ENCODE measurements at places on chromosomes 7 and 10.

GRCh38 chr7:98687111-98687751, 70.1 kb downstream of the NPTX2 start:
- DNase-seq: no peak

GRCh38 chr10:24009115-24009514, 199.8 kb upstream of the KIAA1217 start:
- DNase-seq: no peak

DNA sequence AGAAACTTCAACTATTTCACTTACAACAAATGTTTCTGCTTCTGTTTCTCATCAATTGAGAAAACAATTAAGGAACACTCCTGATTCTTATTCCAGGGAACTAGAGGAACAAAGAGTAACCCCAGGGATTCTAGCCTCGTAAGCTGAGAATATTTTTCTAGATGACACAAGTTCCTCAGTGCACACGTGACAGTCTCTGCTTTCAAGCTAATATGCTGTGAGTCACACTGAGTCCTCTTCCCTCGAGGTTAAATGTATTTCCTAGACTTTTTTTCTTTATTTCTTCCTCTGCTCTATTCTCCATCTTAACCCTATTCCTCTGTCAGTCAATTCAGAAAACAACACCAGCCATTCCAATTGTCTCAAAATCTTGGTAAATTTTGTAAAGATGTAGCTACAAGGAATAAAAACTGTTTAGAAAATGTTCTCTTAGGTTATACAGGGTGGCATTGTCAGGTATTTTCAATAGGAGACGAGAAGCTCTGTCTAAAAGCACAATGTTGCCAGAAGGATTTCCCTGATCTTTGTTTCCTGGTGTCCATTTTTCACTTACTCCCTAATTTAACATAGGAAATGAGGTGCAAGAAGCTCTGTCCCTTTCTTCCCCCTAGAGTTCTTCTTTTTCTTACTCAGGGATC, 5.8 kb upstream of the C1GALT1 start:
- DNase-seq: no peak

DNA sequence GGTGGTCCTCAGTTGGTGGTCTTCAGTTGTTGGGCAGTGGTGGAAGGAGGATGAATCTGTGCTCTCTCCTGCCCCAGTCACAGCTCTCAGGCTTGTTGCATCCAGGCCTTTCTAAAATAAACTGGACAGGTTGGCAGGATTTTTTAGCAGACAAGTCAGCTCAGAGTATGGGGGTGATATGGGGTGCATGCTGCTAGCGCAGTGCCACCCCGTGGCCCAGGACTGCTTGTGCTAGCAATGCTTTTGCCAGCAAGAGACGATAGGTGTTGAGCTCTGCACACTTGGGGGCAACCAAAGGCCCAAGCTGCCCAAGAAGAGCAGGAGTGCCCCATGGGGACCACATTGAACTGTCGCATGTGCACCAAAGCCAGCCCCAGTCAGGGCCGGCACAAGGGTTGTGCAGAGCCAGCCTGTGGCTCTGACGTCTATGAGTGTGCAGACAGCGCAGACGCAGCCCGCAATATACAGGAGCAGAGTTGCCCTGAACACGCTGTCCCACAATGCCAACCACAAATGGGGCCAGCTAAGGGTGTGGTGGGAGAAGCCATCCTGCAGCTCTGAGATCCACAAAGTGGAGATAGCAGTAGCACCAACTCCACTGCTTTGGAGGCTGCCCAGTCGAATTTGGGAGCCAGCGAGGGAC, 49.8 kb upstream of the PDSS1 start:
- no peak for DNase-seq

DNA sequence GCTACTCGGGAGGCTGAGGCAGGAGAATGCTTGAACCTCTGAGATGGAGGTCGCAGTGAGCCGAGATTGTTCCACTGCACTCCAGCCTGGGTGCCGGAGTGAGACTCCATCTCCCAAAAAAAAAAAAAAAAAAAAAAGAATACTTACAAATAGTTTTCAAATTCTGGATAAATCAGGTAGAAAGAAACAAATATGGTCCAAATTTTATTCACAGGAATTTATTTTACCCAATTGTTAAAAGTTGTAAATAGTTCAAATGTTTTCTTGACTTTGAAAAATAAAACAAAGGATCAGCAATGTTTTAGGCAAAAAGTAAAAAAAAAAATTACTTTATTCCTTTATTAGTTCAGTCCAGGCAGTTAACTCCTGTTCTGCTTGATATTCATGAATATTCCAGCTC, 172.9 kb upstream of the NAMPT start:
- no peak for DNase-seq

GRCh38 chr7:157529768-157530560, 193.2 kb downstream of the DNAJB6 start:
- peak; percentile 5 for DNase-seq

GRCh38 chr10:89183571-89183970, 23.5 kb downstream of the CH25H start:
- DNase-seq: no peak

- no peak for DNase-seq
Measured at GRCh38 chr7:35831208-35831607, 30.4 kb downstream of the SEPTIN7 start.

- DNase-seq: no peak
Measured at GRCh38 chr7:139079861-139080260, 29.7 kb downstream of the ZC3HAV1 start.

- DNase-seq: peak; percentile 98
Measured at GRCh38 chr10:69123747-69124562, at the start of gene VPS26A. TSS of gene VPS26A (plus strand) at chr10:69124178. CDS start at chr10:69124278, 100 bp downstream.

DNA sequence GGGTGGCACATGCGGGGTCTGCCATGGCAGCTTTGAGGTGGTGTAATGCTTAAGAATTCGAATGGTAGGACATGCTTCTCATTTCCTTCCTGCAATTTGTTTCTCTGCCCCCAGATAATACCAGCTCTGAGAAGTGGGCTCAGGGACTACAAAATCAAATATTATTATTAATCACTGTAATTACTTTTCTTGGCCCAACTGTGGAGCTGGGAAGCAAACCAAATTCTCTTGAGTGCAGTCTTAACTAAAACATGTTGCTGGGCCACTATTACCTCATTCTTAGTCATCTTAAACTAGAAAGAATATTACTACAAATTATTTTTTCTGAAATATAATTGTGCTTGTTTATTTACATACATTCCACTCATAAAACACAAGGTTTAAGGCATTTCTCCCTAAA, 566.7 kb upstream of the NRP1 start:
- no peak for DNase-seq

DNA sequence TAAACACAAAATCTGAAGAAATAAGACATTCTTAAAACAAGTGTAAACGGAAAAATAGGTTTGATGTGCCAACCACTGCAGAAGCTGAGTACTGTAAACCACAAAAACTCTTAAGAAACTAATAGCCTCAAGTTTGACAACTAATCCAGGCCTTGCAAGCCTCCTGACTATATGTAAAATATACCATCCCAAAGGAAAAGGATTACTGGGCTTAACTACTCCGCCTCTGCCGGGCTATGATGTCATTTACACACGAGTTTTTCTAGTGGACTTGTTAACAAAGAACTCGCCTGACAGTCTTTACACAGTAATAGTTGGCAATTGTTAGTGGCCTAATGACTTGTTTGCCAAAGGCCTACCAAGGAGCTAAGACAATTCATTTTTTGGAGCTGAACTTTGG, 2.1 kb downstream of the KIF5B start:
- no peak for DNase-seq

DNA sequence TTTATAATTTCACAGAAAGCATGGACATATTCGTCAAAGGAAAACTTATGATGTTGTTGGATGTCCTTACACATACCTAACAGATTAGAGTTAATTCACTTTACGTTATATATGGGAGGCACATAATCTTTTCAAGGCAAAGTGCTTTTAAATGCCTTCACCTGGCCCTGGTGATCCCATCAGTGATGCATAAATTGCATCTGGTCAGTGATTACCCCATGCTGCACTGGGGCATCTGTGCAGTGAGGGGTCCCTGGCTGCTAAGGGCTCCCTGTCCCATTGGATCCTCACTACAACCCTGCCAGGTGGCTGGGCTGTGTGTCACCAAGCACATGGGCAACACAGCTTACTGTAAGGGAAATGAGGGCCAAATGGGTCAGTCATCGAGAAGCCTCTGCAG, 441.1 kb downstream of the RPS24 start:
- DNase-seq: no peak

GRCh38 chr7:103469095-103469948, 23.3 kb upstream of the SLC26A5 start:
- DNase-seq: no peak

DNA sequence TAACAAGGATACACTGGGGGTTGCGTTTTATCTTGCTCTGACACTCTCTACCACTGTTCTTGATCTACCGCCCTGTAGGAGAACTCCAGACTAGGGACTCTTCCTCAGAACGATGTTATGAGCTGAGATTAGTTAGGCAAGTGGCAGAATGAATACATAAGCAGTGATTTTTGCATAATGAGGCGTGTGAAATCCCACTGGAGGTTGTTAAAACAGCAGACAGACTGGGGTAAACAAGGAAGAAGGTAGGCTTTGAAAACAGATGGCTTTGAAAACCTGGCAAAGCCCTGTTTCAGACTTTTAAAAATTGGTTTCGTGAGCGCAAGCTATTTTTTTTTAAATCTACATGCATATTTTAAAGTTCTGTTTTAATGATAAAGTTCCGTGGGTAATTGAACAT, 785.2 kb downstream of the TYW1 start:
- no peak for DNase-seq

GRCh38 chr10:106635947-106636346, 528.6 kb downstream of the SORCS1 start:
- no peak for DNase-seq

DNA sequence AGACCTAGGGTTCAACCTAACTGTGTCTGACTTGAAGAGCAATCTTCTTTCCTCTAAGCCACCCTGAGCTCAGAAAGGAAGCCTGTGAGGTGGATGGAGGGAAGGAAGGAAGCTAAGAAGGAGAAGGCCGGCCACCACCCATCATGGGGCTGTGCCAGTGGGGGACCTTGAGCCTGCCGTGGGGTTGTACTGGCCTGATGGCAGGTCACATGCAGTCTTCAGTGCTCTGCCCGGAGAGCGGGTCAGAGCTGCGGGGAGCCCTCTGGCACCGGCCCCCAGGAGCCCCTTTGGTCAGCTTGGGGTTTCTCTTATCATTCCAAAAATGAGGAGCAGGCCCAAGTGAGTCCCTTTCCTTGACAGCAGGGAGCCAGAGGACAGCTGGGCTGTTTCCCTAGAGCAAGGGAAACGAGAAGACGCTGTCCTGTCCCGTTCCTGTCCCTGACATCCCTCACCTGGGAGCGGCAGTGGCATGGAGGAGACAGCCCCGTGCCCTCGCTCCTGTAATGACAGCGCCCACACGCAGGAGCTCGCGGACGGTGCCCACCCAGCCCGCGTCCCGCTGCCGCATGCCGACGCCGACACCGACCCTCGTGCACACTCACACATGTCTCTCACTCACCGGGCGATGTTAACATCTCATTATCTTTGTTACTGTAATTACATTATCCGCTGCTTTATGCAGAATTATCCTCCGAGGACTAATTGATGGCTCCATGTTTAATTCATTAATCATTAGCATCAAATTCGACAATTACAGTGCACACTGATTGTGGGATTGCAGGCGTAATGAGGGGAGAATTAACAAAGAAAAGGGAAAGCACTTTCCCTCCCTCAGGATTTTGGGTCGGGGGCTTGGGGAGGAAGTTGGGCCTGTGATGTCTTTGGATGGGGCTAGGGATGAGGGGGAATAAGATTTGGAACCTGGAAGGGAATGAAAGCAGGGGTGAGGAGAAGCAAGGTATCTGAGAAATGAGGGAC, 31.3 kb downstream of the GBX1 start:
- DNase-seq: no peak

GRCh38 chr10:69901628-69902505, 100.2 kb downstream of the COL13A1 start:
- DNase-seq: peak; percentile 41

DNA sequence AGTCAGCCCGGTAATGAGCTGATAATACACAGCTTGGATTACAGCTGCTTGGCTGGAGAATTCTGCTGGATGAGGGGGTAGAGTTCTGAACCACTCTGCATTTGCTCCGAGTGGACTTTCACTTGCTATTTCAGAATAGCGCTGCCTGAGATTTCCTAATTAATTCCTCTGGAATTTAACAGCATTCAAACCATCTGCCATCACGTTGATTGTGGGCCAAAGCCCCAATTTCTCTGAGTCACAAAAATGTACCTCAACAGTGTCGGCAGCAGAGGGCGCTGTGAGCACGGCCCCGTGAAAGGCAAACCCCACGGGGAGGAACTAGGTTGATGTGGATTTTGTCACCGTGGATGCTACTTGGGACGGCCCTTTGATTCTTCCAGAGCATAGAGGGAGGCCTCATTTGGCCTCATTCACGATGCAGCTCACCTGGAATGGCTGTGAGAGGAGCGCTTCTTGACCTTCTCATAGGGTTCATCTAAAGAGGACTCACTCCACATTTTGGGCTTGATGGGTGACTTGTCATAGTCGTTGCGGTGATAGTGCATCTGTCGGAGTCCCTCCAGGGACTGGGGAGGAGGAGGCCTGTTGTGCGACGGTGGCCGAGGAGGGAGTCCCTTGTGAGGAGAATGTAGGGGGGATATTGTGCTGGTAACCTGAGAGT, 73.3 kb downstream of the PRPF18 start:
- peak; percentile 51 for DNase-seq

GRCh38 chr7:88859288-88859687, 63.8 kb upstream of the TEX47 start:
- no peak for DNase-seq

DNA sequence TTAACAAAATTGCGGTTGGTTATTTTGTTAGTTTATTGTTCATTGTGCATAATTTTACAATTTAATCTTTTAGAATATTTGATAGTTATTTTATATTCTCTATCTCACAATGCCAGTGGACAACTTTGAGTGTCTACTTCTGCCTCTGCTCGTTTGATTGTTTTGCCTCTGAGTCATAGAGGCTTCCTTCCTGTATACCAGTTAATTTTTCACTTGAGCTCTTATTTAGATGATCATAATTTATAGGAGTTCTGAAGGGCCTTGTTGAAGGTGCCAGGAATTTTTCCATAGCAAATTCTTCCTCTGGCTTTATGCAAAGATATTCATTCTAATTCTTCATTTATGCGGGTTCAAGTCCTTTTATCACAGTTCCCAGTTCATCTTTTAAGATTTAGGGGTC, 5.2 kb upstream of the MALRD1 start:
- DNase-seq: no peak

DNA sequence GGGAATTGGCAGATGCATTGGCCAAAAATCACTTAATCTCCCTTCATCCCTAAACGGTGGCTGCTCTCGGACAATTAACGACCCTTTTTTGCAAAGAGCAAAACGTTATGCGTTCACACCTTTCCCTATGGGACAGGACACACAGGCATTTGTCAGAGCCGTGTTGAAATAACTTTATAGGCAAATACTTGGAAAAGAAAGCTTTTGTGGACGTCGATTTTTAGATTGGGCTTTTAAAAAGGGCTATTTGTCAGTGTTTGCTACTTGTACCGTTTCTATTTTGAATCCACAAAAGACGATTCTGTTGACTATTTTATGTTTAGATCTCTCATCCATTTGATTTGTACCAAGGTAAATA, 245.6 kb downstream of the SLC25A13 start:
- no peak for DNase-seq

- no peak for DNase-seq
Measured at GRCh38 chr10:129531195-129531968, 64.3 kb downstream of the MGMT start.

- DNase-seq: no peak
Measured at GRCh38 chr7:30162622-30163124, 27.9 kb downstream of the MTURN start.

GRCh38 chr7:116455499-116455898, 44.0 kb upstream of the CAV2 start:
- DNase-seq: no peak

- no peak for DNase-seq
Measured at GRCh38 chr10:124650820-124651401, 93.3 kb downstream of the FAM53B start.

GRCh38 chr7:1059200-1060091, 15.1 kb downstream of the GPR146 start:
- no peak for DNase-seq

All from progenitor cell of endocrine pancreas (in vitro differentiated cells).